ENCODE measurements at places on chromosomes 5 and 9.

GRCh38 chr5:89883967-89884366 is 525.6 kb downstream of the CETN3 start:
- H3K27ac ChIP-seq: no peak overlapping the region
- H3K4me3 ChIP-seq: no peak overlapping the region
- no peaks in the 10 kb centered on the region for H3K36me3 ChIP-seq

- peaks cover 76% of the 10 kb centered on the region for H3K36me3 ChIP-seq
- peak overlapping the region; percentile 65 for H3K27ac ChIP-seq
- H3K4me3 ChIP-seq: no peak overlapping the region
- no peaks in the 10 kb centered on the region for H3K27me3 ChIP-seq
- DNase-seq: peak; percentile 79
Measured at GRCh38 chr9:134785325-134786108, 95.1 kb upstream of the FCN2 start.

DNA sequence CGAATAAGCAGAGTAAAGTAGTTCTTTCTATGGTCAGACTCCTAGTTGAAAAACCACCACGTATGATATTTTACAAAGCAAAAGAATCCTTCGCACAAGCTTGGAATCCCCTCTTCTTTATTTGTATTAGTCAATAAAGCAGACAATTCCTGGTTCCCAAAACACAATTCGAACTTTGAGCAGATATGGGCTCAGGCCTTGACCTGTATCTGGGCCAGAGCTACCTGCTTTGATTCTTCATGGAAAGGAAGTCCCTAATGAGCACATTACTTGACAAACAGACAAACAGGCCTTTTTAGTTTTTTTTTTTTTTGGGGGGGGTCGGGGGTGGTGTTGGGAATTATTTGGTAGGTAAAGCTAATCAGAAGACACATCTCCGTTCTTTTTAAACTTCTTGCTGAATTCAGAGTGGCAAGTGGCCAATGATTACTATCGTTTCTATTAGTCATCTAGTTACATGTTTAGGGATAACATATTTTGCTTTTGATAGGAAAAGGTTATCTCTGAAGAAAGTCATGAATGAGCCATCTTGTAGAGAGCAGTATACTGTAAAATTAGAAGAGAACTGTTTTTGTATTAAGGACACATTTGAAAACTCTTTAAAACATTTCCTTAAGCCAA is 116.6 kb upstream of the HMHB1 start:
- DNase-seq: no peak
- no peaks in the 10 kb centered on the region for H3K36me3 ChIP-seq
- no peak overlapping the region for H3K27ac ChIP-seq
- H3K27me3 ChIP-seq: no peaks in the 10 kb centered on the region

DNA sequence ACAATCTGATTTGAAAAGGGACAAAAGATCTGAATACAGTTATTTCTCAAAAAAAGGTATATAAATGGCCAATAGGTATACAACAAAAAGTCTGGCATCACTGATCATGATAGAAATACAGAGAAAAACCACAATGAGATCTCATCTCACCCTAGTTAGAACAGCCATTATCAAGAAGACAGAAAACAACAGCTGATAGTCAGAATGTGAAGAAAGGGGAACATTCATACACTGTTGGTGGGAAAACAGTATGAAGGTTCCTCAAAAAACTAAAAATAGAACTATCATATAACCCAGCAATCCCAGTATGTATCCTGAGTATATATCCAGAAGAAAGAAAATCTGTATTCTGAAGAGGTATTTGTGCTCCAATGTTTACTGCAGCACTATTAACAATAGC is 75.7 kb upstream of the OR2K2 start:
- peaks cover 41% of the 10 kb centered on the region for H3K36me3 ChIP-seq
- DNase-seq: no peak
- H3K4me1 ChIP-seq: no peaks in the 10 kb centered on the region

DNA sequence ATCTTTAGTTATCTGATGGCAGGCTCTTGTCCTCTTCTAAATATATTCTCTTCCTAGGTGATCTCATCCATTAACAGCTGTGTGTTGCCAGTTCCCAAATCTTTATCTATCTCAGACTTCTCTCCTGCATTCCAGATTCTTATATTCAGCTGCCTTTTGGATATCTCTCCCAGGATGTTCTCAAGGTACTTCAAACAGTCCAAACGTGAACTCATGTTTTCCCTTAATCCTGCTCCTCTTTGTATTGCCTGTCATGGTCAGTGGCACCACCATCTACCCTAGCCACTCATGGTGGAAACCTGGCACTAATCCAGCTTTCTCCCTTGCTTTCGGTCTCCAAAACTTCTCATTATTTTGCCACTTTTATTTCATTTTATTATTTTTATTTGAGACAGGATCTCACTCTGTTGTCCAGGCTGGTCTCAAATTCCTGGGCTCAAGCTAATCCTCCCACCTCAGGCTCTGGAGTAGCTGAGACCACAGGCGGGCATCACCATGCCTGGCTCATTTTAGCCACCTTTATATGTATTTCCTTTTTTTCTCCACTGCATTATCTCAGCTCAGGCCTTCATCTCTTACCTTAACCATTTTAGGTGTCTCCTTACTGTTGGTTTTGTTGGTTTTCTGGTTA is 3.8 kb downstream of the ZFYVE16 start:
- H3K4me1 ChIP-seq: peaks cover 8% of the 10 kb centered on the region
- peaks cover 8% of the 10 kb centered on the region for H3K36me3 ChIP-seq
- H3K4me3 ChIP-seq: no peak overlapping the region
- peak; percentile 18 for DNase-seq
- H3K27ac ChIP-seq: no peak overlapping the region

All from muscle of leg (tissue), 16 donors.